ENCODE measurements at places on chromosomes 1 and 21.

- DNase-seq = no peak
These were observed 4.8 kb downstream of the THBS3 start for GRCh38 chr1:155202731-155203515.

- no peak for DNase-seq
These were observed 30.7 kb downstream of the GRHL3 start for GRCh38 chr1:24349891-24350290.

GRCh38 chr1:165772739-165773138 is 4.1 kb upstream of the TMCO1 start:
- no peak for DNase-seq

DNA sequence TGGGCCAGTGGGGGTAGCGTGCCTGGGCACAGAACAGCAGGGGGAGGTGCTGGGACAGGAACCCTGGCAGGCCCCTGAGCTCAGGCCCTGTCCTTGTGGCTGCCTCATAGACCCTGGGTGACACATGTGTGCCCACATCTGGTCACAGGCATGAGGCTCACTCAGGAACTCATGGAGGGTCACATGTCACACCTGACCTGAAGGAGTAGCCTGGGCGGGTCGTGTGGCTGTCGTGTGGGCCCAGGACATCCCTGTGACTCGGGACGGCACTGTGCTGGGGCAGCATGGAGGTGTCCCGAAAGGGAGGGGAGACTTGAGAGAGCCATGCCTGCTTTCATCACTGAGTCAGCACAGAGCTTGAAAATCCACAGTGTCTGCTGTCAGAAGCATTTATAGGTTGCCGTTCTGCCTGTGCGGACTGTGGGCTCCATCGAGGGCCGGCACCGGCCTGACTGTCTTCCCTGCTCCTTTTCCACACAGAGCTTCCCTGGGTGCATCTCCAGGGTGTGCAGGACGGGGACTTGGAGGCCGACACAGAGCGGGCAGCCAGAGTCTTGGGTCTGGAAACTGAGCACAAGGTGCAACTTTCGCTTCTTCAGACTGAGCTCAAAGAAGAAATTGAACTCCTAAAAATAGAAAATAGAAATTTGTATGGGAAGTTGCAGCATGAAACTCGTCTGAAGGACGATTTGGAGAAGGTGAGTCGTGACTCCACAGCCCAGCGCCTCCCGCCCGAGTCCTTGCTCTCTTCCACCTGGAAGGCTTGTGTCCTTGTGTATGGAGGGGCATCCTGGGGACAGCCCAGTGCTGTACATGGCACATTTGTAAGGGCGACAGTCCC is 32.8 kb downstream of the PCNT start:
- no peak for DNase-seq

DNA sequence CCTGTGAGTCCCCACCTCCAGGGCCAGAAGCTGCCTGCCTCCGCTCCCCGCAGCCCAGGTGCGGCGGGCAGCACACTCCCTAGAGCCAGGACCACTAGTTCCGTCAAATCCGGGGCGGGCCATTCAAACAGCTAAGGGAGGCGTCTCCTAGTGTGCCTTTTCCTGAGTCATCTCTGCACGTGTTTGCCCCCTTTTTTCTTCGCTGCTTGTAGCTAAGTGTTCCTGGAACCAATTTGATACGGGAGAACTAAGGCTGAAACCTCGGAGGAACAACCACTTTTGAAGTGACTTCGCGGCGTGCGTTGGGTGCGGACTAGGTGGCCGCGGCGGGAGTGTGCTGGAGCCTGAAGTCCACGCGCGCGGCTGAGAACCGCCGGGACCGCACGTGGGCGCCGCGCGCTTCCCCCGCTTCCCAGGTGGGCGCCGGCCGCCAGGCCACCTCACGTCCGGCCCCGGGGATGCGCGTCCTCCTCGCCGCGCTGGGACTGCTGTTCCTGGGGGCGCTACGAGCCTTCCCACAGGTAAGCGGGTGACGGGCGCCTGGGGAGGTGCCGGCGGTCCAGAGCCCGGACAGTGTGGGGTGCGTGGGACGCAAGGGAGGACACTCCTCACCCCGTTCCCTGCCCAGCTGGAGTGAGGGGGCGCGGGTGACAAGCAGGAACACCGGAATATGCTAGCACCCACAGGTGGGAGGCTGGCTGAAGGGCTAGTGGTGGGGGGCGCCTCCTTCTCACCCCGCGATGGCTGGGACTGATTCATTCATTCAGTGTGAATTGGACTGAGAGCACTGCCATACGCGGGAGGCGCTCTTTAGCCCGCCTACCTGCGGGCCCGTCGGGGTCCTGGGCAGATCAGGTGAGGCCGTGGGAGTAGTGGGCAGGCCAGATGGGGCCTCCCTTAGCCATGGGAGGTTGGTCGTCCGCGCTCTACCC is at the start of gene TNFRSF8:
Gene TNFRSF8 (plus strand): TSS at position 163 of the 932 bp plus-strand sequence. CDS start 296 bp downstream, at position 459.
- no peak for DNase-seq

DNA sequence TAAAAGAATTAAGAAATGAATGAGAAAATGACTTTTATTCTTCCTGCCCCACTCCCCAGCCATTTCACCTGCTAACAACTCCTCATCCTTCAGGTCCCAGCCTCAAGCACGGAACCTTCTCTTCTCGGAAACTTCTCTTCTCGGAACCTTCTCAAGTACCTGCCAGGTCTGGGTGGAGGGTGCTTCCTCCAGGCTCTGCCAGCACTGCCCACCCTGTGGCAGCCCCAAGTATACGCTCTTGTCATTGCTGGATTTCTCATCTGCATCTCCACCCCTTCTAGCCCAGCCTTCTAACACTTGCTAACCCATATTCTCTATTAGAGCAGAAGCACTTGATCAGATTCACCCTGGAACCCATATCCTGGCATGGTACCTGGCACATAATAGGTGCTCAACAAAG is 3.9 kb upstream of the IFFO2 start:
- DNase-seq = no peak

Data from amygdala (tissue), 56 donors.